A673 (cell line): ENCODE measurements at places on chromosomes 4 and X.

DNA sequence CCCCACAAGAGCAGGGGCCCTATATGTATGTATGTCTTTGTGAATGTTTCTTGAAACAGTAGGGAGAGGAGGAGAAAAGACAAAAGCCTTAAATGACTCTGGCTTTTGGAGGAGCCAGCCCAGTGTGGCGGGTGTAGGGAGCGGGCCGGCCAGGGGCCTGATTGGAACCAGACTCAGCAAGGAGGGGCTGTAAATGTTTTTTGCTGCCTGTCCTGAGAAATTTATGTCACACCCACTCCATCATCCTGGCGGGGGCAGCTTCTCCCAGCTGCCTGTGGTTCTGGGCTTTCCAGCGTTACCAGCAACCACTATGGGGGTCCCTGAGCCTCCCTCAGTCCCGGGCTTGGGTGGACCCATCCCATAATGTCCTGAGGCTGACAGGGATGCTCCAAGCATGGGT lies 130.8 kb downstream of the PJA1 start:
- no peak for DNase-seq

GRCh38 chrX:148811236-148811635 lies 310.8 kb downstream of the AFF2 start:
- no peak for DNase-seq

- peak; percentile 37 for DNase-seq
Measured at GRCh38 chr4:181860157-181860556, 383.0 kb upstream of the TENM3 start.

DNA sequence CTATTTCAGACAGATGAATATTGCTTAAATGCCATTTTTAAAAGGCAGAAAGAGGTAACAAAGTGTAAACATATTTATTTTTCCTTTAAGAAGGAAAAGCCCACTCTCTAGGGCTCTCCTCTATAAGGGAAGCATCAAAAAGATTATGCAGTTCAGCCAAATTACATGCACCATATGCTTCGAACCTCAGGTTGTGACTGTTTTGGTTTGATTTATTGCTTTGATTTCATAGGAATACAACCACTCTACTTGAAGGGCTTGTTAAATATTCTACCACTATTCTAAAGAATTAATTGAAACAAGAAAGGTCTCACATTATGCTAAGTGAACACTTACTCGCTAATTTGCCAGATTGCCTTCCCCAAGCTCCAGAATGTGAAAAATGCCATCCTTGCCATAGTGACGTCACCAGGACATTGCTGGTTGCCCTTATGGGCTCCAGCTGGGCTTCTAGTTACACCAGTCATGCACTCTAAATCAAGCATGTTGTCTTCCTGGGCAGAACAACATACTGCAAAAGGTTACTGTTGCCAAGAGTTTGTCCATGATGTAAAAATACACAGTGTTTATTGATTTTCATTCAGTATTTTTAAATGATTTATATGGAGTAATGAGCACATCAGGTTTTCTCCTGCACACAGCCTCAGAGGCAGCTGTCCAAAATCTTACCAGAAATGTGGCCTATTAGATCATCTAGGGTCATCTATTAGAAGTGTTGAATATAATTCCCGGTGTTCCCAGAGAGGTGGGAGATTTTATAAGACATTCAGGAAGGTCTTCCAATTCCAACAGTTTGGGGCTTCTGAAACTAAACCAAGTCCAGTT lies 164.4 kb upstream of the RAPGEF2 start:
- DNase-seq, result peak; percentile 69

DNA sequence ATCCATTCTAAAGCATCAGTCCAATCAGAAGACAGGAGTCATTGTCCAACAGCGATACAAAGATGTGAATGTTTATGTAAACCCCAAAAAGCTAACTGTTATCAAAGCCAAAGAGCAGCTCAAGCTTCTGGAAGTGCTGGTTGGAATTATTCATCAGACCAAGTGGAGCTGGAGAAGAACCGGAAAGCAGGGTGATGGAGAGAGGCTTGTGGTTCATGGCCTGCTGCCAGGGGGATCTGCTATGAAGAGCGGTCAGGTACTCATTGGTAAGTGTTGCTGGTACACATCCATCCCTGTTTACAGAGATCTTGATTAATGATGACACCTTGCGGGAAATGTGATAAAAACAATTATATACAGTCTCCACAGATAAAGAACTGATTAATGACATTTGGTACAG lies 11.0 kb downstream of the INTU start:
- DNase-seq, result no peak

GRCh38 chr4:31548021-31548420 lies 827.9 kb downstream of the PCDH7 start:
- peak; percentile 23 for DNase-seq

DNA sequence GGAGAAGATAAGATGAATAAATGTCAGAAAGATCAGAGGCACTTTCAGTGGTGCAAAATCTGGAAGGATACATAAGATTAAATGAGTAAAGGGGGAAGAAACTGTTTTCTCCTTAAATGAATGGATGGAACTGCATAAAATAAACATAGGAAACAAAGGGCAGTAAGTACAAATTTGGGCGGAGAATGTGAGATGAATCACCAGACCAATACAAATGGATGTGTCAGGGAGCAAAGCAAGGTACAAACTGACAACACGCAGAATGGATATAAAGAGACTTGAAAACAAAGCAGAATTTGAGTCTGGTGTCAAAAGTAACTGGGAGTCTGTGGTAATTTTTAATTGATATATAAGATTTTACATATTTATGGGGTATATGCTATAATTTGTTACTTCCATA lies 175.3 kb upstream of the PCDH18 start:
- no peak for DNase-seq

- no peak for DNase-seq
Measured at GRCh38 chrX:153771415-153772315, 7.6 kb downstream of the PLXNB3 start.

DNA sequence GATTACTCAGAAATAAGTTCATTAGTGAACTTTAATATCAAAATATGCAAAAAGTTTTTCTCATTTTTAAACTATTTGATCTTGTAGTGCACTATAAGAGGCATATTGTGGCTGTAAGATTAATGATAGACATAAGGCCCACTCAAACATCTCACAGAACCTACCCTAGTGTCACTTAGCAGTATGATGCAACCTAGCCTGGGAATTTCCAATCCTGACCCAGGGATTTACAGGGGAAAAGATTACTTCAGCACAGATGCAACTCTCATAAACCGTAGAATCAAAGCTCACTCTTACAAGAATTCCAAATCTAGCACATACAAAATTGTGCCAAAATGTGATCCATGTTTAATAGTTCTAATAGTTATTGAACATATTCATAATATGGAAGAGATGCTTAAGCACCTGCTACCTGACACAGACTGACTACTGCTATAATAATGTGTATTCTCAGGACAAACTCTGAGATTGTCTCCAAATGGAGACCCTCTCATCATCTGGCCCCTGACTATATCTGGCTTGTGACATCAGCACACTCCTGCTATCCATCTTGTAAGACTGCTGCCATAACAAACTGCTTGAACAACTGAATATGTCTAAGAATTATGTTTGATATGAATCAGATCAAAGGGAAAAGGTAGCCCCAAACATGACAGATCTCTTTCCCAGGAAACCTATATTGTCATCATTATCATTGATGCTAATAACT lies 271.9 kb downstream of the PABPC4L start:
- peak; percentile 1 for DNase-seq

GRCh38 chr4:74120086-74120485 lies 21.1 kb upstream of the CXCL2 start:
- no peak for DNase-seq

GRCh38 chr4:70280567-70280966 lies 38.2 kb downstream of the CSN3 start:
- no peak for DNase-seq

DNA sequence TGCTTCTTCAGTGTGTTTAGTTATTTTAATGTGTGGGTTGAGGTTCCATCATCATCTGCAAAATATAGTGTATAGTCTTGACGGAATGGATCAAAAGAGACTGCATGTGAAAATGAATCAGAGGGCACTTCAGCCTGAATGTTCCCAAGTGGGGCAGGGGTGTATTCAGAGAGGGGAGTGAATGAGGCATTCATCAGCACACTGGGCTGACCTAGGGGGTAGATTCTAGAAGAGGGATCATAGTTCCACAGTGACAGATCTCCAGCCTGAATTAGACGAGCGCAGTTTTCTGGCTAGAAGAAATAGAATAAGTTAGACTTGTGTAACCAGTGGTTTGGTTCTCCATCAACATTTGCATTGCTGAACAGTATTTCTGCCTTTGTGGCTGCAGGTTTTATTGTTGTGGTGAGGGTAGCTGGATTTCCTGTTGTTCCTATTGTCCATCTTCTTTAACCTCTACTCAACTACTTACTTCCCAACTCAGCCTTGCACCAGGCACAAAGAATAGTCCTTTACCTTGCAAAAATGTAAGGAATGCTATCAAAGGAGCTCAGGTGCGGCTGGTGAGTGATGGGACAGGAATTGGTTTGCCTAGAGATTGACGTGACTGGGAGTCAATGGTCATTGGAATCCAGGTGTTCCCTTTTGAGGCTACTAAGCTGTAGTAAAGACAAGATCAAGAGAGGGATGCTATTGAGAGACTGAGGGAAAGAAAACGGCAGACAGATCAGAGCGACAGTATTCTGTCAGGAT lies 50.9 kb downstream of the NAP1L5 start:
- no peak for DNase-seq

DNA sequence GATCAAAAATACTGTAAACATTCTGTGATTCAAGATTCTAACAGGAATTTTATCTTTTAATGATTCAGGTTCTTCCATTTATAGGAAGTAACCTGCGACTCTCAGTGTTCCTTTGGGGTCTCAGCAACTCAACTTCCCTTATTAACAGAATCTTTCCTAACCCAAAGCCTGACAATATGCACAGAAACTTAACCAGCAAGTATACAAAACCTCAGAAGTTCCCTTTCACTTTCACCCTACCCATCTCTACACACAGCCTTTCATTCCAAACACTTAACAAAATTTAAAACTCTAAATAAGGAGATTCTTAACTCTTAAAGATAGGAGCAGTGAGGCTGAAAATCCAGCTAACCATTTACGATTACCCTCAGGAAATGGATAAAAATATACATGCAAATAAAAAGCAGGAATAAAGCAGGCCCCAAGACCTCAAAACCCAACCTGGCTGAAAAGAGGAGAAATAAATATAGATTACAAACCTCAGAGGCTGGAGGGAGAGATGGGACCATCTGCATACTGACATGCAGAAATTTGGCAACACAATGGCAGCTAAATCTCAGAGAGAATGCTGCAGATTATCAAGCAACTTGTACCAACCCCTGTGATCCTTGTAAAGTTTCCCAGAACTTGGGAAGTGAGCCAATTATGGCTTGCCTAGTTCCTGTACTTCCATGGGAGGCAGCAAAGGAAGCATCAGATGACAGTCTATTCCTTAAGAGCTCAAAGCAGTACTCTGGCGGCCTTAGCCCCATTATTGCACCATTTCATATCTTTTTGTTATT lies 101.0 kb downstream of the ATP11C start:
- DNase-seq, result peak; percentile 79

- DNase-seq, result no peak
Measured at GRCh38 chr4:167177925-167178324, 56.4 kb downstream of the SPOCK3 start.

GRCh38 chr4:112379306-112379705 lies 82.1 kb downstream of the ALPK1 start:
- DNase-seq, result no peak

DNA sequence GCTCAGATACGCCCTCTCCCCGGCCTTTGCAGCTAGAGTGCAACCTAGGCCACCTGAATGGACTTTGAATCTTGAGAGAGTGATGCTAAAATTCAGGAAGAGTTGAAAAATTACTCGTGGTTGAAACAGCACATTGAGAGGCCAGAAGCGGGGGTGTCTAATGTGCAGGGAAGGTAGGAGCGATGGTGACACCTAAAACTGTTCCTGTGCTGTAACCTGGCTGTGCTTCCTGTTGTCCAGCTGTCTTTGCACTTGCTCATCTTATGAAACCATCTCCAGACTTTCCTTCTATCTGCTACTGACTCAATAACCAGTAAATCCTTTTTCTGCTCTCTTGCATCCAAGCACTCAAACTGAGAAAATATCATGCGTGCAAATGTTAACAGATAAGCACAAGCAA lies 106.4 kb upstream of the RPS6KA3 start:
- no peak for DNase-seq

GRCh38 chrX:103889216-103889615 lies 57.2 kb upstream of the RAB9B start:
- no peak for DNase-seq

DNA sequence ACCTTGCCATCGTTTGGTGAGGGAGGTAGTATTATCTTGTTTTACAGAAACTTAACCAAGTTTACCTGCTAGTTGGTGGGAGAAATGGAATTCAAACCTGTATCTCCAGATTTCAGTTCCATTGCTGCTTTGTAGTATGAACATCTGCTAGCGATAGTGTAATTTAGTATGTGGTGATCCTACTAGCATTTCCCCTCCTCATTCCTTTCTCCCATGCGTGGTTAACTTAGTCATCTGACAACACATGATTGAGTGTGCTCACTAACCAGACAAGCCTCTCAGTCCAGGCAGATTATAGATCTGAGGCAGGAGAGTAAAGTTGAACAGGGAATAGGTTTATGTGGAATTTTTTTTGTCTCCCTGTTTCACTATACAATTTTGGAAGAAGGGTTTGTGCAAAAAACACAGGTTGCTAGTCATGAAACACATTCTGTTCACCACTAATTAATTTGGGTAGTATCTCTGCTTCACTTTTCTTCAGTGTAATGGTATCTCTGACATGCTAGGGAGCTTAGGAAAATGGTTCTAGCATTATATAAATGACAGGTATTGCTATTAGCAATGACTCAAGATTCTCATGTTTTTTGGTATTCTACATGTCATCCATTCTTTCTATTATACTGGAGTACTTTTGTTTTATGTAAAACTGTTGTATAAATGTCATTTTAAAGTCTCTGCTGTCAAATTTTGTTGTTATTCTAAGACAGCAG lies 21.7 kb downstream of the RBPJ start:
- peak; percentile 20 for DNase-seq

GRCh38 chr4:76984127-76984526 lies 34.6 kb downstream of the SEPTIN11 start:
- DNase-seq, result peak; percentile 76

DNA sequence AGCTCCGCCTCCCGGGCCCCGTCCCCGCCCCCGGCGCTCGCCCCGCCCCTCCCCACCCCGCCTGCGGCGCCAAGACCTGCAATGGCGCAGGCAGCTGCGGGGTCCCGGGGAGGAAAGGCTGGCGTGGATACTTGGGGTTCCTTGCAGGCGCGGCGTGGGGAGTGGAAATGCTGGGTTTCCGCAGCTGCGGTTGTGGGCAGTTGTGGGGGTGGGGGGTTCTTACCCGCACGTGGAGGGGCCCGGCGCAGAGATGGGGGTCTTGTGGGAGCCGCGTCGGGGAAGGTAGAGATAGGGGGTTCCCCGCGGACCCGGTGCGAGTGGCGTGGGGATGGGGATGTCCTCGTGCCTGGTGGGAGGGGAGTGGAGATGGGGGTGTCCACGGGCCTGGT lies 680 bp upstream of the ASMTL start:
- DNase-seq, result no peak
